ENCODE measurements at places on chromosomes 6 and 20.
A peak's percentile ranks its signal among the peaks of the same experiment; 100 is the strongest.

- DNase-seq = peak; percentile 47
These were observed 532 bp upstream of the PM20D2 start for GRCh38 chr6:89145091-89145955.

- no peak for DNase-seq
These were observed 9.5 kb upstream of the BTN3A3 start for GRCh38 chr6:26430787-26431186.

DNA sequence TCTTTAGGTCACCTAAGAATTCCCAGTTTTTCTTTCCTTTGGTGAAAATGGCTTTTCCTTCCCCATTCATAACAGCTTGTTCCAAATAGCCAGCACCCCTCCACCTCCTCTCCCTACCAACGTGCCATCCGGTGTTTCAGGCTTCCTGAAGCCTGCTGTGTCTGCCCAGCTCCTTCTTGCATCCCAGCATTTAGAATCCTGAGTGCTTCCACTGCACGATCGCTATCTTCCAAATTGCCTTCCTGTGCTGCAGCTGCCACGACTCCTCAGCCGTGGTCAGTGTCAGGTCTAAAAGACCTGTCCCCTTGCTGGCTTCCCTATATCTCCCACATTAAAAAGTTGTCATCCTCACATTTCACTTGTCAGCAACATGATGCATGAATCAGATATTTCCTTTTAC lies 550.3 kb upstream of the JARID2 start:
- no peak for DNase-seq

GRCh38 chr20:45407067-45407745 lies 883 bp upstream of the DBNDD2 start:
- no peak for DNase-seq

DNA sequence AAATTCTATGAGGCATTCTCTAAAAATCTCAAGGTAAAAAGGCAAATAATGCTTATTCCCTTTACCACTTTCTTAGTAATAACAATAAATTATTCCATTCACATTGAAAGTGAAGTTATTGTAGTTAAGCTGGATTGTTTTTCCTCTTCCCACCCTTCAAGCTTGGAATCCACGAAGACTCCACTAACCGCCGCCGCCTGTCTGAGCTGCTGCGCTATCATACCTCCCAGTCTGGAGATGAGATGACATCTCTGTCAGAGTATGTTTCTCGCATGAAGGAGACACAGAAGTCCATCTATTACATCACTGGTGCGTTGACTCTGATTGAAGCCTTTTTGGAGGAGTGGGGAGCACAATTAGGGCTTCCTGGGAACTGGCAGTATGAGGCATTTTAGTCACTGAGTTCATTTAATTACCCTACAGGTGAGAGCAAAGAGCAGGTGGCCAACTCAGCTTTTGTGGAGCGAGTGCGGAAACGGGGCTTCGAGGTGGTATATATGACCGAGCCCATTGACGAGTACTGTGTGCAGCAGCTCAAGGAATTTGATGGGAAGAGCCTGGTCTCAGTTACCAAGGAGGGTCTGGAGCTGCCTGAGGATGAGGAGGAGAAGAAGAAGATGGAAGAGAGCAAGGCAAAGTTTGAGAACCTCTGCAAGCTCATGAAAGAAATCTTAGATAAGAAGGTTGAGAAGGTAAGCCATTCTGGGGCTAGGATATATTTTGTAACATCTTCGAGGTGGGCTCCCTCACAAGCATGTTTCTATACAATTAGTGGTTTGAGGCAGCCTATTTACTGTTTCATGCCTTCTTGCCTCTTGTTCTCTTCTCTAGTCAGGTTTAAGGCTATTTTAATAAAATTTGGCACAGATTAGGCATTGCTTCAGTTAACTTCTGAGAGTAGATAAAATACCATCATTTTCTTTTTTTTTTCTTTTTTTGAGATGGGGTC lies 4.9 kb downstream of the HSP90AB1 start:
- no peak for DNase-seq
